Hematopoietic multipotent progenitor cell treated with erythropoietin and hydrocortisone succinate and interleukin-3 and kit ligand, for 4 days (in vitro differentiated cells): ENCODE measurements at places on chromosomes 6 and 20.

DNA sequence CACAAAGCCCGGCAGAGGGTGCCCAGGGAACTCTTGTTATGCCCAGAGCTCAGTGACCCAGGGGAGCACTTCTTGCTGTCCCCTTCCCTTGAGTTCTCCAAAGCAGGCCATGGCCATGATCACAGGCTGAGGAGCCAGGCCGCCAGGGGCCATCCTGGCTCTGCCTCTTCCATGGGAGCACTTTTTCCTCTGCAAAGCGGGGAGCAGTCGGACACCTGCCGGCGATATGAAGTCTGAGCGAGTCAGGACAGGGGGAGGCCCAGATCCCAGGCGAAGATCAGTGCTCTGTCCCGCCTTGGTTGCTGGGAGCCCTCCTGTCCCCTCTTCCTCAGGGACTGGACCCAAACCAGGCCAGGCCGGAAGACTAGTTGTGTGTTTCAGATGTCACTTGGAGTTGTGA lies 67.9 kb downstream of the TCP11 start:
- DNase-seq = no peak

DNA sequence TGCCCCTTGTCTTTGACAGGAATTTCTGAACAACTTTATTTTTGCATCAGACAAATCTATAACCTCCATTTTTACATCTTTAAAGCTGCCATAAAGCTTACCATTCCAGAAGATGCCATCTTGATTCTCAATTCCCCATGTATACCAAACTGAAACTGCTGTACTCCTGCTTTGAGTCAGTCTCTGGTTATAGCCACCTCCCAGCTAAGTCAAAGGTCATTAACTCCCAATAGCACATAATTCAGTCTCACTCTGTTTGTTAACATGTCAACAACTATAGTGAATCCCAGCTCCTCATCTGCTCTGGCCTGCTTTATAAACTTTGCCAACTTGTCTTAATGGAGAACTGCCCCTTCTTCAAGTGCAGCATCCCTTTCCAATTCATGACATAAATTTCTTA lies 343.6 kb downstream of the FRK start:
- DNase-seq = no peak

DNA sequence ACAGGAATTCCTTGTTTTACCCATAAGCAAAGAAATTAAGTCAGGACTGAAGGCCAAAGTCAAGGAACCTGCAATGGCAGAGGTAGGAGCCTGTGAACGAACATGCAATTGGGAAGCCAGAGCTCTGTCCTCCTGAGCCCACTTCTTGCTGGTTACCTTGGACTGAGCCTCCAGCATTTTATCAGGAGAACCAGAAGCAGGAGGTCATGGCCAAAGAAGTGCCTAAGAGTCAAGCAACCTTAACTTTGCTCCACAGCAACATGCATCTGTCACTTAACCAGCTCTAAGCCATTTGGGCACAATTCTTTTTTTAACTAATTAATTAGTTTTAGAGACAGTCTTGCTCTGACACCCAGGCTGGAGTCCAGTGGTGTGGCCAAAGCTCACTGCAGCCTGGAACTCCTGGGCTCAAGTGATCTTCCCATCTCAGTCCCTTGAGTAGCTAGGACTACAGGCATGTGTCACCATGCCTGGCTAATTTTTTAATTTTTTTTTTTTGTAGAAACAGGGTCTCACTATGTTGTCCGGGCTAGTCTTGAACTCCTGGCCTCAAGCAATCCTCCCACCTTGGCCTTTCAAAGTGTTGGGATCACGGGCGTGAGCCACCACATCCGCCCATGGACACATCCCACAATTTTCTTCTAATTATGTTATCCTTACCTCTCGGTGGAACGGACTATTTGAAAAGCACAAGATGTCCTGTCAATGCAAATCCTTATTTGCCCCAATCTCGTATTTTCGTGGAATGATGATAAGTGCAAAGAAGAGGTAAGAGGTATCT lies 334.2 kb downstream of the CD83 start:
- DNase-seq = peak; percentile 35

- peak; percentile 14 for DNase-seq
Measured at GRCh38 chr6:38067263-38067980, 247.9 kb downstream of the ZFAND3 start.

GRCh38 chr6:692356-692851 lies 535 bp downstream of the EXOC2 start:
- DNase-seq = peak; percentile 79

DNA sequence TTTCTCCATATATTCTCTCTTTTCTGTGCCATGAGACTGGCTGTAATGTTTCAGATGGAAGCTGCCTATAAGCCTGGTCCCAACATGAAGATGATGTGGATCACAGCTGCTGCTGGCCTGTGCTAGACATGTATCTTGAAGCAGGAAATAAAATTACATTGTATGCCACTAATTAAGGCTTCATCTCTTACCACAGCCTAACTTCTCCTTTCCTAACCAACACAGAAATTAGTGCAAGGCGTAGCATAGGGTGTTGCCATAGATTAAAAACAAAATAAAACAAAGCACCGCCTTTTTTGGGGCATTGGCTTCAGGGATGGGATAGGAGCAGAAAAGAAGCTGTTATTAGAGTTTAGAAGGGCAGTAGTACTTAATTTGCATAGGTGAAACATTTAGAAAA lies 4.7 kb upstream of the SLC17A4 start:
- peak; percentile 89 for DNase-seq

GRCh38 chr6:135522965-135523692 lies 25.6 kb upstream of the AHI1 start:
- peak; percentile 25 for DNase-seq

GRCh38 chr6:46315589-46315988 lies 144.8 kb upstream of the ENPP5 start:
- no peak for DNase-seq

- peak; percentile 20 for DNase-seq
Measured at GRCh38 chr6:27209659-27210269, 37.7 kb upstream of the PRSS16 start.

GRCh38 chr20:44651684-44652423 lies at the start of gene ADA:
Gene ADA (minus strand): TSS chr20:44651699. CDS start chr20:44651607, 92 bp downstream.
- DNase-seq = peak; percentile 76

- no peak for DNase-seq
Measured at GRCh38 chr6:112594886-112595594, 247.9 kb downstream of the RFPL4B start.

- no peak for DNase-seq
Measured at GRCh38 chr20:60172346-60172984, 214.2 kb downstream of the CDH26 start.

GRCh38 chr6:15359335-15359862 lies 113.5 kb downstream of the JARID2 start:
- DNase-seq = no peak

DNA sequence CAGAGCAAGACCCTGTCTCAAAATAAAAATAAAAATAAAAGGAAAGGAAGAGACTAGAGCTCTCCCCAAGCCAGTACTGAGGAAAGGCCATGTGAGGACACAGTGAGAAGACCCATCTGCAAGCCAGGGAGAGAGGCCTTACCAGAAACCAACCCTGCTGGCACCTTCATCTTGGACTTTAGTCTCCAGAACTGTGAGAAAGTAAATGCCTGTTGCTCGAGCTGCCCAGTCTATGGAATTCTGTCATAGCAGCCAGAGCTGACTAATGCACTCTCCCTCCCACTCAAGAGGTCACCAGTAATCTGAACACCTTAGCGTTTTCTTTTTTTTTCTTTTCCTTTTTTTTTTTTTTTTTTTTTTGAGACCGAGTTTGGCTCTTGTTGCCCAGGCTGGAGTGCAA lies 7.3 kb upstream of the PRPH2 start:
- DNase-seq = no peak

DNA sequence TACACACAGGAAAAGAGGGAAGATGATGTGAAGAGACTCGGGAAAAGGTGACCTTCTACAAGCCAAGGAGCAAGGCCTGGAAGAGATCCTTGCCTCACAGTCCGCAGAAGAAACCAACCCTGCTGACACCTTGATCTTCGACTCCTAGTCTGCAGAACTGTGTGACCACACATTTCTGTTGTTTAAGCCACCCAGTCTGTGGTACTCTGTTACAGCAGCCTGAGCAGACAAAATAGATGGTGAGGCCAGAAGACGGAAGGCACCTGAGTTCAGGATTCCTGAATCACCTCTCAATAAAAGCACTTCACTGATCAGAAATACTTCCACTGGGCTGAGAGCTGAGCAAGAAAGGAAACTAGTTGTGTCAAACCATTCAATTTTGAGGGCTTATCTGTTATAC lies 103.3 kb downstream of the BACH2 start:
- DNase-seq = no peak

GRCh38 chr20:57175397-57176010 lies 90.9 kb downstream of the BMP7 start:
- DNase-seq = no peak

- DNase-seq = no peak
Measured at GRCh38 chr6:31142361-31142761, 3.5 kb upstream of the PSORS1C2 start.

DNA sequence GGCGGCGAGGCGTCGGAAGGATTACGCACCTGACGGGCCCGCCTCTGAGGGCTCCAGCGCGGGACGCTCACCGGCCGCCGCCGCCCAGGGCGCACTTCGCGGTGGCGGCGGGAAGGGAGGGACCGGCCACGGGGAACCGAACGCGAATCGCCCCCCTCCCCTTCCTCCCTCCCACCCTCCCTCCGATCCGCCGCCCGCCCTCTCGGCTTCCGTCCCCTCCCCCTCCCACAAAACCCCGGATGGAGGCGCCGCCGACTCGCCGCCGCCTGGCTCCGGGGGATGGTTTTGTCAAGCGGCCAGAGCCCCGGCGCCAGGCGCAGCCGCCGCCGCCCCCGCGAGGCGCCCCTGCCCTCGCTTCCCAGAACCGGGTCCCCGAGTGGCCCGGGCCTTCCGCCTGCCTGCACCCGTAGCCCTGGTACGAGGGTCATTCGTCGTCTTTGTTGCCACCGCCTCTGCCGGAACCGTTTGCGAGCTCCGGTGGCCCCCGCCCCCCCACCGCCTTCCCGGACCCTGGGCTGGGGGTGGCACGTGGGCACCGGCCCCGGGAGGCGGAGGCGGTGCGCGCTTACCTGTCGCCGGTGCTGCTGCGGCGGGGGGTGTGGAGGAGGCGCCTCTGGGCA lies 398 bp downstream of the ZBTB2 start:
- DNase-seq = peak; percentile 85

DNA sequence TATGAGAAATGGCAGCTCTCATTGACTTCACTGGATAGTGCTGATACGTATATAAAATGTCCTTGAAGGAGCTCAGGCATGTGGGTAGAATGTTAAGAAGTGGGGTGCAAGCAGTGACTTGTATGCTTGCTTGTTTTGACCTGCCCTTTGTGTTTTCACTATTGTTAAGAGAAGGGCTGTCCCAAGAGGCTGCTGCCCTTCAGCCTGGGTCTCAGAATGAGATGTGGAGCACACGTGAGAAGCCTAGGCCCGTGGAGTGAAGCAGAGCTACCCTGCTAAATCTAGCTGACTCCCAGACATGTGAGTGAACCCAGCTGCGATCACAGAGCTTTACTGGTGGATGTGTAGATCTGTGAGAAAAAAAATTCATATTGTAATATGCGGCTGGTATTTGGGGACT lies 305.3 kb upstream of the RGS17 start:
- DNase-seq = no peak

GRCh38 chr20:313948-314347 lies 11.4 kb upstream of the SOX12 start:
- no peak for DNase-seq
